Activated naive CD4-positive, alpha-beta T cell treated with anti-CD3 and anti-CD28 coated beads, Interleukin-2, amount 50 U/mL, for 72 hours (primary cell): ENCODE measurements at places on chromosomes 2 and 18.

- DNase-seq: peak; percentile 25
Measured at GRCh38 chr18:24397131-24397693, 412 bp downstream of the OSBPL1A start.

GRCh38 chr2:148914463-148914862, 39.4 kb downstream of the KIF5C start:
- DNase-seq: no peak

GRCh38 chr2:185128346-185128745, 530.0 kb downstream of the ZNF804A start:
- DNase-seq: no peak

GRCh38 chr2:10009811-10010781, 33.3 kb upstream of the KLF11 start:
- DNase-seq: no peak

DNA sequence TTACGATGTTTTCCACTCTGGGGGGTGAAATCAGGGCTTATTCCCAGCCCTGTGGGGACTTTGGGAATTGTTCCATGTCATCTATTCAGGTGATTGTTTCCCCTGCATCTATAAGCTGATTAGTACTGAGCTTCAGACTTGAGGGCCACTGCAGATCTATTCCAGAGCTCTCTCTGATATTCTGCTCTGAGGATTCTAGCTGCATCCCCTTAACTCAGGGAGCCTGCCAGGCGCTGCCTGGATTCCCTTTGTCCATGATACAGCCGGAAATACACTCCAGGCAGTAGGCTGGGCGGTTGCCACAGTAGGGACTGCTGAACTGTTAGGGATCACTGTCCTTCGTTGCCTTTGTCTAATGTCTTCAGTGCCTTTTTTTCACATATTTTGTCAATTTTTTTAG, 31.3 kb downstream of the PTRHD1 start:
- DNase-seq: no peak

DNA sequence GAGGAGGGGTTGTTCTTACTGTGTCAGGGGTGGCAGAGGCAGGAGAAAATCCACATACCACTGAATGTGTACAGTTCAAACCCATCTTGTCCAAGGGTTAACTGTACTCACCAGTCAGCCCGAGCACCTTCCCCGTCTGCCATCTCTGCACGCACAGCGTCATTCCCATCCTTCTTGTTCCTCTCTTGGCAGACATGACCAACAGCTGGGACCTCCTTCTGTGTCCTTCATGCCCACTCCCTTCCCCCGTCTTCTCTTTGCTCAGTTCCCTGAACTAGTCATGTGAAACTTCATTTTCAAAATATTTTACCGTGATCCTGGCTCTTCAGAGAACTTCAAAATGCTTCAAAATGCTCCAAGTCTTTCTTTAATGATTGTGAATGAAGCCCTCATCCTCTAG, 92.0 kb downstream of the FARSB start:
- no peak for DNase-seq

DNA sequence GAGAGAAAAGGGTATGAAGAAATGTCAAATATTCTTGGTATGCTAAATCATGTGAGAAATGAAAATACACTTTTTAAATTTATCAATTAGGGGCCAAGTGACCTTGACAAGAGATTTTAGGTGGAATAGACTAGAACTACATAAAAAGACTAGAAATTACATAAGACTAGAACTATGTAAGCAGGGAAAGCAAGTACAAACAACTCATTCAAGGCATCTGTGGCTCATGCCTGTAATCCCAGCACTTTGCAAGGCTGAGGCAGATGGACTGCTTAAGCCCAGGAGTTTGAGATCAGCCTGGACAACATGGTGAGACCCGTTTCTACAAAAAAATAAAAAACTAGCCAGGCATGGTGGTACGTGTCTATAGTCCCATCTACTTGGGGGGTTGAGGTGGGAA, 20.3 kb downstream of the SF3B1 start:
- DNase-seq: no peak

- no peak for DNase-seq
Measured at GRCh38 chr2:138213084-138213483, 248.8 kb downstream of the HNMT start.
